HCEC 1CT (cell line): ENCODE measurements at places on chromosomes 12 and 14.

DNA sequence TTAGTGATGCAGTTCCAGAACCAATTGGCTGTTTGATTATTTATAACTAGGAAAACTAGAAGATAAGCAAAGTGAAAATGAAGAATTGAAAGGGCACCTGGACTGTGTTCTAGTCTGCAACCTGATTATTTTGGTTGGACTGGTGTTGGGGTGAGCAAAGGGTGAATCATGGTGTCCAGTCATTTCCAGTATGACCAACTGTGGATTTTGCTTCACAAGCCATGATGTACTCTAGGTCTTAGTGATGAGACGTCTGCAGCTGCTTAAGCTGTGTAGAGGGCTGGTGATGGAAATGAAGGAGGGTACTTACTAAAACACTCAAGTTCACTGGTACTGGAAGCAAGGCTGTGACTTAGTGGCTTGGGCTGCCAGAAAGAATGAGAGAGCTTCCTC is 193.2 kb upstream of the FRMD6 start:
- peak; percentile 97 for DNase-seq

DNA sequence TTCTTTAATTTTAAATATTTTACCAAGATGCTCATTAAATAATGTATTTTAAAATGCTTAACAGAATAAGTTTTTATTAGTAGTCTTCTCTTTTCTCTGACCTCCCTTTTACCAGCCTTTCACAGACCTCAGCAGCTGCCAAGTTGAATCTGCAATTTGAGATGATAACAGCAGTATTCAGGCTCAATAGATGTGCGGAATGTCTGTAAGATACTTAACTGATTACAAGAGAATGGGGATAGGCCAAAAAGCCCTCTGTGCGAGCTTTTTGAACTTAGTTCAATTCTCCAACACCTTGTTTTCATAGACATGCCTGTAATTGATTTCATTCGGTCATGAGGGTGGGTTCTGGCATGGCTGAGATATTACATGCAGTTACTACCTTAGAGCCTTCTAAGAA is 277.2 kb downstream of the TMTC2 start:
- DNase-seq: no peak

- peak; percentile 64 for DNase-seq
Measured at GRCh38 chr12:4107436-4107878, 166.1 kb upstream of the CCND2 start.

DNA sequence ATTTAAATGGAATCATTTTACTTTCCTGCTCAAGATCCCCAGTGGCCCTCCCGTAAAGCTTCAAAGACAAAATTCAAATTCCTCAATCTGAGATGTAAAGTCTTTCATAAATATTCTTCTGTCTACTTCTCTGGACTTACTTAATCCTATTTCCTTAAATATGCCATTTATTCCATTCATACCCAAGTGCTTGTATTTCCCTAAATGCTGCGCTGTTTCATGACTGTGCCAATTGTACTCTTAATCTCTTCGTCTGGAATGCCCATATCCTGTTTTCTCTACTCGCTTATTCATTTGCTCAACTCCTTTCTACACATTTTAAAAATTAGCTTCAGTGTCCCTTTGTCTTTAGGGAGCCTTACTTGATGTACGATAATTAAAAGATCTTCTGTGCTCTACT is 280.1 kb downstream of the CPNE8 start:
- DNase-seq: no peak

GRCh38 chr12:111413442-111414086 is 7.8 kb downstream of the SH2B3 start:
- DNase-seq: peak; percentile 81

- no peak for DNase-seq
Measured at GRCh38 chr12:56933826-56934625, at the start of gene SDR9C7. Gene SDR9C7, minus strand, starts transcription at chr12:56934408. Its CDS starts 147 bp downstream, at chr12:56934261.

DNA sequence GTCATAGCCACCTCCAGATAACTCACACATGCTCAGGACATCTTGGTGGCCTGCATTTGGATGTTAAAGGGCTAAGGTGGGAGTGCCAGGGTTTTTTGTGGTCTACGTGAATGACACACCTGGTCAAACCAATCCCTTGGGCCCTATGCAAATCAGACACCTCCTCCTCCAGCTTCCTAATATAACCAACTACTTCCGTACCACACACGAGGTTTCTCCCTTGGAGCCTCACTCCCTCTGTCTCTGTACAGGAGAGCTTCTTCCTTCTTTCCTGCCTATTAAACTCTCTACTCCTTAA is 19.6 kb downstream of the APOBEC1 start:
- DNase-seq: no peak
